ENCODE measurements at places on chromosomes 4 and X.
A peak's percentile ranks its signal among the peaks of the same experiment; 100 is the strongest.

DNA sequence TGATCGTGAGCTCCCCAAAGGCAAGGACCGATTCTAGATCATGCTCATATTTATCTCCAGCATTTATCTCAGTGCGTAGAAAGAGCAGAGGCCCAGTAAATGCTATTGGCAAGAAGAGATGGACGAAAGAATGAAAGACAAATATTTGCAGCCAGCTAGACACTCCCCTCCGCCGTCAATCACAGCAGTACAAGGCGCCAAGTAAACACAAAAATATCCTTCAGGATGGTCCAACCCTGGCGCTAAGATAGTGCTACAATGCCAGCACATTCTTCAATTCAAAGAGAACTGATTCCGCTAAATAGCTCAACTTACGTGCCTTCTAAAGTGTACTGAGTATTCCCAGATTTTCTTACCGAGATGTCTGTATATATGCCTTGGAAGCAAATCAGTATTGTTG is 114.5 kb downstream of the DDX53 start:
- no peak for DNase-seq

DNA sequence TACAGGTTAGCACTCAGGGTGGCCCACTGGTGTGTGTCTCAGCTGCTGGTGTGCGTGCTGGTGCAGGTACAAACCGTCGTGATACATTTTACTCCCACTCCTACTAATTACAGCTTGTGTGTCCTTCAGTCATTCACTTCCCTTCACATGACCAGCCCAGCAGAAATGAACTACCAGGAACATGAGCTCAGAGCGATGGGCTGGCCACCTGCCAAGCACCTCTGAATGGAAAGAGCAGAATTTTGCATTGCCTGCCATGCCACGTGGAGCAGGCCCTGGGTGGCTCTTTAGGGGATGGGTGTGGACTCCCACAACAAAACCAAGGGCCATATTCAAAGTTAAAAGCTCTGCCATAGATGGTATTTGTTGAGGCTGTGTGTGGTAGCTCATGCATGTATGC is 58.9 kb upstream of the PGM2 start:
- DNase-seq: no peak

DNA sequence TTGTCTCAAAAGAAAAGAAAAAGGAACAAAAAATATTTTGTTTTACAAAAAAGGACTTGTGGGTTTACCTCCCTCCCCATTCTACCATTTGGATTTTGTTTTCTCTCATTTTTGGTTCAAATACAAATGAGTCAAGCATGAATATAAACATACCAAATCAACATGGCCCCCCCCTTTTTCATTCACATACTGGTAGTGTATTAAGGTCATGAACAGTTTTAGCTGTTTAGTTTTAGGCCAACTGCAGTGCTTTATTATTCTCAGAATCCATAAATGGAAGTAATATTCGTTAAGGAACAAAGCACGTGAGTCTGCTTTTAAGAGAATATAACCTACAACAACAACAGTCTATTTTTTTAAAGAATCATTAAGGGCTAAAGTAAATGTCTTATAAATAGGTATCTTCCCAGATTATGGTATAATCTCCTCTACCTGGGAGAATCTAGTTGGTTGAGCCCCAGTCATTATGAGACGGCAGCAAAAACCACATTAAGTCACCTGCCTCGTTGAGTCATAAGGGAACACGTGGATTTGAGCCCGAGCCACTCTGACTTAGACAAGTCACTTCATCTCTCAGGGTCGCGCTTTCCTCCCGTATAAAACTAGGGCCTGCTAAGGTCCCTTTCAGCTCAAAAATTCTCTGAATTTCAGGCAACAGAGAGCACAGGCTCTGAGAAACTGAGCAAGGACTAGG is 26.7 kb downstream of the BCLAF3 start:
- peak; percentile 11 for DNase-seq

DNA sequence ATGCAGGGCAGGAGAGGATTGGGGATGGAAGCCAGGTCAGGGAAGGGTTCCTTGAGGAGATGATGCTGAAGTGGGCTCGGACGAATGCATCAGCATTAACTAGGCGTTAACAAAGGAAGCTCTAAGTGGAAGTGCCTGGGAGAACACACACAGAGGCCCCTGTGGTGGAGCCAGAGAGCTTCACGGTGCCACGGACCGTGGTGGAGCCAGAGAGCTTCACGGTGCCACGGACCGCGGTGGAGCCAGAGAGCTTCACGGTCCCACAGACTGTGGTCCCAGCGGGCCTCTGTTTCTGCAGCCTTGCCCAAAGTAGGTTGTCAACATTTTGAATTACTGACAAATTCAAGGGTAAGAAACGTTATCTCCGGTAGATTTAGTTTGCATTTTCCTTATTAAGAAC is 48.3 kb downstream of the TRIML2 start:
- no peak for DNase-seq

GRCh38 chrX:11386812-11387211 is 93.6 kb downstream of the AMELX start:
- DNase-seq: no peak

DNA sequence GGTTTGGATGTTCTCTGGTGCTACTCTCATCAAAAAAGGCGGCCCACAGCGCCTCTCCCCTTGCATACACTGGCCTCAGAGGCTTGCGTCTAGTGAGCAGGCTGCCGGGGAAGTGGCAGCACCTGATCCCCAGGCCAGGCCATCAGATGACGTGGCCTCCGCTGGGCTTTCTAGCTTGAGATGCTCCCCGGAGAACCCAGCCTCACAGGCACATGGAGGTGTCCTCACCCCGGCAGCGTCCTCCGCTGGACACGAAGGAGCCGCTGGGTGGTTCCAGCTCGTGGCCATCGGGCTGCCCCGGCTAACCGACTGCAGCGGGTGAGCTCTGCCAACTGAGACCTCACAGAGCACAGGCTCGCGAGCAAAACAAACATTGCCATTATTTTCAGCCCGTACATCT is 12.8 kb downstream of the IRAK1 start:
- no peak for DNase-seq

DNA sequence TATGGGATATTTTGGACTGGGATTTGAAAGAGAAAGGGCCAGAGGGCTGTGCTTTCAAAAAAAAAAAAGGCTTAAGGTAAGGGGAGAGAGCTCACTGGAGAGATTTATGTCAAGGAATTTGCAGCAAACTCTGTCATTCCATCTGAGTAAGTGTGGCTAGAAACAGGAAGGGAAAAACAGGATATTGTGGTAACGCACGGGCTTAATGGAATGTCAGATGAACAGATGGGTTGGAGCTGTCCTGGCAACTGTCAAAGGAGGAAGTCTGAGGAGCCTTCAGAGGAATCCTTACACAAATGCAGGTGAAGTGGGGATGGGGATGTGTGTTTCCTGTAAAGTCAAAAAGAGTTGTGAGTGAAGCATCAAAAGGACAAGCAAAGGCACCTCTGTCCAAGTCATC is 15.1 kb upstream of the NKX3-2 start:
- no peak for DNase-seq

DNA sequence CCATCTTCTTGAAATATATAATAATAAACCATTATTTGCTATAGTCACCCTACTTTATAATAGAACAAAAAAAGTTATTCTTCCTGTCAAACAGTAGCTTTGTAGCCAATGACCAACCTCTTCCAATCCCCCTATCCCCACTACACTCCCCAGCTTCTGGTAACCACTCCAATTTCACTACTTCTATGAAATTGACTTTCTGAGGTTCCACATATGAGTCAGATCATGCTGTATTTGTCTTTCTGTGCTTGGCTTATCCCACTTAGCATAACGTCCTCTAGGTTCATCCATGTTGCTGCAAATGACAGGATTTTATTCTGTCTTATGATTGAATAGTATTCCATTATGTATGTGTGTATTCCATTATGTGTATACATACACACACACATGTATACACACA is 809.7 kb upstream of the NDST4 start:
- no peak for DNase-seq

GRCh38 chrX:140053846-140054245 is 88.5 kb upstream of the CXorf66 start:
- no peak for DNase-seq

- no peak for DNase-seq
These were observed 13.7 kb upstream of the PIGA start for GRCh38 chrX:15349046-15349445.

GRCh38 chrX:23664496-23664895 is 2.8 kb upstream of the PRDX4 start:
- no peak for DNase-seq

DNA sequence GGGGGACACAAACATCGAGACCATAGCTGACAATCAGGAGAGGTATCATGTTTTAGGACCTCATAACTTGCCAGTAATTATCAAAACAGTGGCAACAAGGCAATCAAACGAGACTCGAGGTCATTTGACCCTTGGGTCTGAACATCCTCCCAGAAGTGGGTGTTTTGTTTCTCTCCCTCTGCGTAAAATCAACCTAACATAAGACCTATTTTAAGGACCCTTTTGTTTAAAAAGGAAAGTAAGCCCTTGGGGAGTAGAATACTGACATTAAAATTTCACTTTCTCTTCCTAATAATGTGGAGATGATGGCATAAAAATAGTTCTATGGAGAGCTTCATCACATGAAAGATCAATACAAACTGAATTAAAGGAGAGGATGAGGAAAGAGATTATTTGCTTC is 106.2 kb upstream of the PUDP start:
- no peak for DNase-seq

- DNase-seq: no peak
These were observed 2.1 kb downstream of the KLHL34 start for GRCh38 chrX:21655901-21656586.

DNA sequence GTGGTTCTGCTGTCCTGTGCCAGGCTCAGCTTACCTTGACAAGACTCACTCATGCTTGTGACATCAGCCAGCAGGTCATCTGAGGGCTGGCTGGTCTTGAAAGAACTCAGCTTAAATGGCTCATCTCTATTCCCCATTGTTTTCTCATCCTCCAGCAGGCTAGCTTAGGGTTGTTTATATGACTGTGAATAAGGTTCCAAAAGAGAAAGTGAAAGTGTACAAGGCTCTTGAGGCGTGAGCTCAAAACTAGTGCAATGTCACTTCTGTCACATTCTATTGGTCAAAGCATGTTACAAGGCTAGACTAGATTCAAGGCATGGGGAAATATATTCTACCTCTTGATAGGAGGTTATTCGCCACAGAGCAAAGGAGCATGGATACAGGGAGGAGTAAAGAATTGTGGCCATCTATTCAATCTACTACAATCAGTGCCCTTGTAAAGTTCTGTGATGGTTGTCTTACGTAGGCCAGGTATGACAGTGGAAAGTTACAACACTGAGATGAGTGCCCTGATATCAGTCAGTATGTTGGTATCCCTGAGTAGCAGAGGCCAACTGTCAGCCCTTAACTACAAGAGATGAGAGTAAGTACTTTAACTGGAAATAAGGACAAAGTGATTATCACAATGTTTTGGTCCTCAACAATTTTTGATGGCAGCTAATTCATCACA is 19.8 kb upstream of the TMLHE start:
- DNase-seq: peak; percentile 7

GRCh38 chr4:79516114-79516513 is 108.1 kb upstream of the GK2 start:
- no peak for DNase-seq

- DNase-seq: peak; percentile 84
These were observed 18.2 kb downstream of the ELF4 start for GRCh38 chrX:130091980-130092522.

DNA sequence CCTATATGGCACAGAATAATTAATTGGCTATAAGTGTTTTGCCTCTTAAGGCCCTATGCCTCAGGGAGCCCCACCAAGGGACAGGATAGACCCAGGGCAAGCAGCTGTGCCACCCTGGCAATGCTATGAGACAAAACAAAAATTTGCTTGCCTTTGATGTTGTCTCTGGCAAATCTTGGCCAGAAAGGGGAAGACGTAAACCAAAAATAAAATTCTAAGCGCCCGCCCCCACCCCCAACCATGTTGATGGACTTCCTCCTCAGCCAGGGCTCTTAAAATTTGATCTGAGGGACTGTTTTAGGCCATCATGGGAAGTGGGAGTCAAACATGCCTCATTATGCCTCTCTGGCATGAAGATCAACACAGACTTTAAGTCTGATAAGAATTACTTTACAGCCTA is 130.5 kb upstream of the APOOL start:
- no peak for DNase-seq

DNA sequence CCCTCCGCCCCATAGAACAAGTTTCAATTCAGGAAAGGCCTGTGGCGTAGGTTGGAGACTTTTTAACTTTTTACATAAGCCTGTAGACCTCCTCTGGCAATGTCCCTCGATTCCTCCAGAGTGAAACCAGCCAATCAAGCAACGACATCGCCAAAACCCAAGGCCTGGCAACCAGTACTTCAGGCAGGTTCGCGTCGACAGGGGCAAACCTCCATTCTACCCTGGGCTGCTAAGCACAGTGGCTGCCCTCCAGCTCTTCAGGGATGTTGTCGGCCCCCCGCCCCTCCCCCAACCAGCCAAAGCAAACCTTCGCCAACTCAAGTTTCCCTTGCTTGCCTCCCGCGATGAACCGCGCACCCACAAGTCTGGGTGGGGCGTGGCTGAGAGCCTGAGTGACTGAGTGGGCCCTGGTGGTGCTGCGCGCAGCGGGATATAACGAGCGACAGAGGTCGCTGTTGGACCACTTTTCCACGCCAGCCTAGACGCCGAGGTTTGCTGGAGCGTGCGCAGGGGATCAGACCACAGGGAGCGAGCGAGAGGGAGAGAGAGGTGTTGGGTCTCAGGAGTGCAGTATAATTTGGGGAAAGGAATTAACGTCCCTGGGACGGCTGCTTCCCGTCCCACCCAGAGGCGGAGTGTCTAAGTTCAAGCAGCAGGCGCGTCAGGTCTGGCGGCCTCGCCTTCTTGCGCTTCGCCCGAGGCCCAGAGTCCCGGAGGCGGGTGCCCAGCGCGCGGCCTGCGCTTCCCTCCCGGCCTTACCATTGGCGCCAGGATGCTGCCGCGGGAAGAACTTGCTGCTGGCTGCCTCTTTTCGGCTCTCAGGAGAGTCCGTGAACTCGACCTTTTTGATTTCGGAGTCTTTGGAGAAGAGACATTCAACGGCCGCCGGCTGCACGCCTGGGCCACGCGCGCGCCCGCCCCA is 9.0 kb upstream of the PITX2 start:
- no peak for DNase-seq

GRCh38 chr4:152160225-152160800 is 375.6 kb downstream of the FBXW7 start:
- no peak for DNase-seq

DNA sequence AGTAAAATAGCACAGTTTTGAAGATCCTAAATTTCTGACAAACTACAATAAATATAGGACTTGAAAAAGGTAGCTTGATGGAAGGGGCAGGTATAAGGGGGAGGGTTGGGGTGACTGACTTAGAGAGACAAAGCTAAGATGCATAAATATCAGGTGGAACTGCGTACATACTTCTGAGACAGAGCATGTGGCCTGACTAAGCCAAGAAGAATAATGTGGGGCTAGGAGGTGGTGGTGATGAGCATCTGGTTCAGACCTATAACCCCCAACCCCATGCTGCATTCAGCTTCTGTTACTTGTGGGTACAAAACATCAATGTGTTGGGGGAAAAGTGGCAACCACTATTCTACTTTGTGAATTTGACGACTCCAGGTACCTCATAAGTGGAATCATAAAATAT is 19.8 kb downstream of the USP9X start:
- no peak for DNase-seq

GRCh38 chrX:65647801-65648200 is 19.7 kb upstream of the MSN start:
- no peak for DNase-seq

- no peak for DNase-seq
These were observed 34.6 kb downstream of the COX18 start for GRCh38 chr4:73034896-73035295.
